ENCODE measurements at places on chromosomes 1 and 21.

GRCh38 chr1:230750576-230750975 is 3.4 kb downstream of the CAPN9 start:
- DNase-seq: no peak

DNA sequence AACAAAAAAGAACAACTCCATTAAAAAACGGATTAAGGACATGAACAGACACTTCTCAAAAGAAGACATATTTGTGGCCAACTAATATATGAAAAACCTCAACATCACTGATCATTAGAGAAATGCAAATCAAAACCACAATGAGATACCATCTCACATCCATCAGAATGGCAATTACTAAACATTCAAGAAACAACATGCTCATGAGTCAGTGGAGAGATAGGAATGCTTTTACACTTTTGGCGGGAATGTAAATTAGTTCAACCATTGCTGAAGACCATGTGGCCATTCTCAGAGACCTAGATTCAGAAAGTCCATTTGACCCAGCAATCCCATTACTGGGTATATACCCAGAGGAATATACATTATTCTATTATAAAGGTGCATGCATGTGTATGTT is 1442.6 kb upstream of the B3GALT2 start:
- DNase-seq: no peak

- DNase-seq: no peak
These were observed 58.1 kb downstream of the HLCS start for GRCh38 chr21:36908260-36908908.

DNA sequence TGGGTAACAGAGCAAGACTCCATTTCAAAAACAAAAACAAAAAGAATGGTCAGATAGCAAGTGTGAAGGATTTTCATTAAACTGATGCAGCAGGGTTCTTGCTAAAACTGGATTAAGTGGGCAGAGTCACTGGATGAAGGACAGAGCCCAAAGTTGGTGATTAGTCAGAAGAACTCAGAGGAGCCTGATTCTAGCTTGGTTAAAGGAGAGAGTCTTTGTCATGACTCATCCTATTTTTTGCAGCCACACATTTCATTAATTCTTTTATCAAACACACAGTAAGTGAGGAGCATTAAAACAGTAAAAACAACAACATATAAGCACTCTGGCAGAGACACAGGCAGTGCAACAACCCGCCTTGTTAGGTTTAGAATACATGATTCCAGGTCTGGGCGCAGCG is 56.0 kb upstream of the EDARADD start:
- no peak for DNase-seq

GRCh38 chr21:38917043-38917774 is 111.5 kb downstream of the ETS2 start:
- no peak for DNase-seq

GRCh38 chr1:115123116-115123515 is 33.8 kb upstream of the TSPAN2 start:
- no peak for DNase-seq
